ENCODE measurements at places on chromosomes 2 and 18.

GRCh38 chr2:44553456-44553855 lies 191.7 kb downstream of the CAMKMT start:
- peak; percentile 81 for DNase-seq

DNA sequence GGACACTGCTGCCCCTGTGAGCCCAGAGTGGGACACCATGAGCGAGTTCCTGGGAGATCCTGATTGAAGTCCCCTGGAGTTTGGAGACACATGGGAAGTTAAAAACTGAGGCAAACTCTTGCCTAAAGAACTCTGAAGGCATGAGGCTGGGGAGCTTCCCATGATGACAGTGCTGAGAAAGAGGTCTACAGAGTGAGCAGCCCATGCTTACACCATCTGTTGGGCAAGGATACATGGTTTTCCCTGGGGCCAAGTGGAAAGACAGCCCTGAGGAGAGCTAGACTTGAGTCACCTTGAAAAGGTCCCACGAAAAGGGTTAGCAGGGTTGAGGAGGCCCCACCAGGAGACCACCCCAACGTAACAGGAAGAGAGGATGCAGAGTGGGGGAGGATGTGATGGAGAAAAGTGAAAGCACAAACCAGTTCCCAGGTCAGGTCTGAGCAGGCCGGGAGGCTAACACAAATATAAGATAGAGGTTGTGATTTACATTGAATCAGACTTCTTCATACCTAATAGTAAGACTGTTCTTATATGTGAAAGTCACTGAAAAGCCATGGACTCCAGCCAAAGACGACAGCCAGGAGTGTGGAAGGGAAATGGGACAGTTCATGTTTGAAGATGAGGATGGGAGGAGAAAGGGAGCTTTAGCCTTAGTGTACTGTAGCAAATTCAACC lies 13.5 kb upstream of the FEZ2 start:
- DNase-seq: no peak

DNA sequence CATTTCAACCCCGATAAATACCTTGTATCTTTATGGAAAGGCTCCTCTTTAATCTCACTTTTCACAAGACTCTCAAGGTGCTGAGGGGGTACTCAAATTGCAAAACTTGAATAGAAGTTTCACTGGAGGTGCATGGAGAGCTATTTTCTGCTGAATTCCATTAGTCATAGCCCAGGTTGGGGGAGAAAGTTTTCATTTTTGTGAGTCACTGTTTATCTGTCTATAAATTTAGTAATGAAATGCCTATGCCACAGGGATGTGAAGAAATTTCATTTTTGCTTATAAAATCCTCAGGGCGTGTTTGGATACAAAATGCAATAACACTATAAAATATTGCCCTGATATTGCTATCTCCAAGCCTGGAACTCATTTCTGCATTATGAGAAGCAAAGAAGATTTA lies 346.3 kb downstream of the LRATD1 start:
- DNase-seq: no peak

DNA sequence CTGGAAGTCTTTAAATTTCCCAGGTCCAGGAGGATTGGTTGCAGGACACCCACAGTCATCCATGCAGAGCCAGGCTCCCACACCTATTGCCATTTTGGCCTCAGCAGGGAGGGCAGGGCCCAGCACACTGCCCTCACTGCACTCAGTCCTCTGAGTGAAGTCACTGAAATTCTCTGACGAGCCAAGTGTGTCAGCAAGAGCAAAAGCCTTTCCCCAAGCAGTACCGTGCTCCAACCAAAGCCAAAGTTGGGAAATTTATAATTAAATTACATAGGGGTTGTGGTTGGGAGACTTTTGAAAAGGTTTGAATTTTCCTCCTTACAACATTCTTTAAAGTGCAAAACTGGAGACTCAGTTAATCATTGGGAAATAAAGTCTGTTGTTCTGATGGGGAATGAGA lies 98.5 kb upstream of the CD226 start:
- peak; percentile 12 for DNase-seq

GRCh38 chr2:48272199-48272598 lies 257.8 kb upstream of the STON1 start:
- DNase-seq: no peak

DNA sequence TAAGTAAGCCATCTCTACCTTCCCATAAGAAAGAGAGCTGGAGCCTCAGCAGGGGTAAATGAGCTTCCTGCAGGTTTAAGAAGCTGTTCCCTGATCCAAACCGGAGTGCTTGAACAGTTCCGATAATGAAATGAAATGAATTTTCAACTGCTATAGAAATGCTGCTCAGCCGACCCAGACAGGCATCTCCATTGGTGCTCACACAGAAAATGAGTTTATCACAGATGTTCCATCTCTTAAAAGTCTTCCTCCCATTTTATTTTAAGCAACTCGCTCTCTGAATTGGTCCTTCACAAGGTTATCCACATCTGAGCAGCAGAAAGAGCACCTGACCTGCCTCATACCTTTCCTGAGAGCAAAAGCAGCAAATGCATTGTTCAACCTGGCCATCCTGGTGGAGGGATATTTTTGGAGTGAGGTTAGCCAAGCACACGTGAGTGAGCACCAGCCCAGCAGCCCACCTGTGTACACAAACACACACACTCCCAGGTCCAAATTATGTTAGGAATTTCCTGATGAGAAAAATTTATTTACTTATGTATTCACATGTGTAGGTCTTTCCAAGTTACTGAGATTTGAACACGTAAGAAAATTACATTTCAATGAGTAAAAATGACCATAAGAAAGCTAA lies 42.2 kb upstream of the CCDC68 start:
- no peak for DNase-seq

- no peak for DNase-seq
These were observed 523.3 kb downstream of the CMPK2 start for GRCh38 chr2:6342273-6342920.

- no peak for DNase-seq
These were observed 51.0 kb downstream of the LDLRAD4 start for GRCh38 chr18:13269521-13270011.

GRCh38 chr2:54114936-54115283 lies 505 bp upstream of the ACYP2 start:
- no peak for DNase-seq

DNA sequence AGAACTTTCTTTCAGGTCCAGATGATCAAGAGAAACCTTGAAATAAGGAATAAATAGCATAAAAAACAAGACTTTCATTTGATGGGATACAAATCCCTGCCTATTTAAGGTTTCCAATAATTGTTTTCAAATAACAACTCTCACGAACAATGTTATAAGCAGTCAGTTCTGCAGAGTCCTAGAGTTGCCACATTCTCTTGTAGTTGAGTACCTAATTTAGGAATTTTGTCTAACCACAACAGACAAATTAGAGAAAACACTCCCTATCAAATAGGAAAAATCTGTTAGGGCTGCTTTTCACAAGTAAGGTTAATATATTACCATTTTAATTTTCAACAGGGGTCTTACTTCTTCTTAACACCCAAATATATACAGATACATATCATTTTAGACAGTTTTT lies 130.1 kb upstream of the CDH20 start:
- DNase-seq: no peak

- DNase-seq: no peak
These were observed 67.1 kb downstream of the ITGB1BP1 start for GRCh38 chr2:9356261-9356660.

DNA sequence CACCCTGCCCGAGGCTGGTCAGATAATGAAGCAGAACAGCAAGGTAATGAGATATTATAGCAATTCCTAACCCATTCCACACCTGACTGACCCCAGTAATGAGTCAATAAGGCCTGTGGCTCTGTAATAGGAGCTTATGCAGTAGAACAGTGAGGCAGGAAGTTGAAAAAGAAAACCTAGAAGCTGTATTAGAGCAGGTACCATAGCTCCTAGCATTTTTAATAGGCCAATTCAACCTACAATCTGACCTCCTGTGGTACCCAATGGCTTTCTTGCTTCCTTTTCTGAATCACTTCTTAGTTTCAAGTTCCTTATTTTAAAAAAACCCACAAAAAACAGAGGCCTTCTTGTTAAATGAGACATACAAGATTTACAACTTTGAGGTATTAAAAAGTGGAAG lies 43.6 kb upstream of the MAP2 start:
- DNase-seq: no peak

DNA sequence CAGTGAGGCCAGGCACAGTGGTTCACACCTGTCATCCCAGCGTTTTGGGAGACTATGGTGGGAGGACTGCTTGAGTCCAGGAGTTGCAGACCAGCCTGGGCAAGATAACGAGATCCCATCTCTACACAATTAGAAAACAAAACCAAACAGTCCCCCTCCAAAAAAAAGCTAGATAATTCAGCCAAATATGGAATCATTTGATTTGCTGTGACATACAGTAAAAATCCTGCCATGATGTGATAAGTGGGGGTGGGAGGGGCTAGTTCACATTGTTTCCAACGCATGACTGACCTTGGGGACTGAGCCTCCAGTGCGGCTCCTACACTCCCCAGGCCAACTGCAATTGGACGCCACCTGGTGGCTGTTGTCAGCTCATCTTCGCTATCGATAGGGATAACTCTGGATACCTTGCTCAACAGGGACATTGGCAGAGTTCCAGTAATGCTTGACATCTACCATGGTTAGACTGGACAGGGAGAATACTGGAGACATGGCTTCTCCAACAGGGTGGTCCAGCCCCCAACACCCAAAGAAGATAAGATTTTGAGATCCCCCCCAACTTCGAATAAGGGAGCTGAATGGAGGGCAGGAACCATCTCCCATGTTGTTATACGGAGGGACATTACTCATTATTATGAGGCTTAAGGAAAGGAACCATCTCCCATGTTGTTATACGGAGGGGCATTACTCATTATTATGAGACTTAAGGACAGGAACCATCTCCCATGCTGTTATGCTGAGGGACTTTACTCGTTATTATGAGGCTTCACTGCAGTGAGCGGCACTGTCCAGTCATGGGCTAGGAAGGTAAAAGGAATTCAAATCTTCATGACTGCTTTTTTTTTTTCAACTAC lies 135.9 kb downstream of the TGIF1 start:
- peak; percentile 71 for DNase-seq

DNA sequence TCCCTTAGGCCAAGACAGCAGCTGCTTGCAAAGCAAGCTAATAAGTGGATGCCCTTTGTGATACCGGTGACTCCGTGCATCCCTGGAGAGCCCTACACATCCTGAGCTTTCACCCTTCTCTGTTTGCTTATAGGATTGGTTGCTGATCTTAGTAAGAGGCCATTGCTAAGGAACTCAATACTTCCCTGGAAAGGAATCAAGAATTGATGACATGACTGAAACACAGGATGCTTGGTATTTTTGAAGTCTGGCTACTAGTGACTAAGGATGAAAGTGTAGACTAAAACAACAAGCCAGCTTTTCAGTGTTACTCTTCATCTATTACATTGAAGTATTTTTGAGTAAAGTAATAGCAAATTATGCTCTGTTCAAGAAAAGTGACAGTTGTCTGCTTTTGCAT lies 123.0 kb upstream of the SERPINE2 start:
- DNase-seq: peak; percentile 83

DNA sequence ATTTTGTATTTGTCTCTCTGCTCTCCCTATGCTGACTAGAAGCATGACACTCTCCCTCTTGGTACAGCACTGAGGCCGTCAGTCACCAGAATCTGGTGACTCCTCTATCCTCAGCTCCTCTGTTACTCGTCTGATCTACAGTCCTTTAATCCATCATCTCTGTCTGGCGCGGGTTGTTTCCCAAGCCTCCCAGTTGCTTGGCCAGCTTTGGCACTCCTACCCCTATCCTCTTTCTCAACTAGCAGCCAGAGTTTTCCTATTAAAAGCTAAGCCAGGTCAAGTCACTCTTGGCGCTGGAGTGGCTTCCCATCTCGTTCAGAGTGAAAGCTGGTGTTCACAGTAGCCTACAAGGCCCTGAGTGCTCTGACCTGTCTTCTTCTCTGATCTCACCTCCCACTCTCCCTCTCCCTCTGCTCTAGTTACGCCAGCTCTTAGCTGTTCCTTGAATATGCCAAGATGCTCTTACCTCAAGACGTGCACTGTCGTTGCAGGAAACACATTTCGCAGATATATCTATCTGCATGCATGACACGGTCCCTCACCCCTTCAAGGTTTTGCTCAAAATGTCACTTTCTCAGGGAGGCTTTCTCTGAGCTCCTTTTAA lies 41.8 kb upstream of the PSME4 start:
- no peak for DNase-seq

DNA sequence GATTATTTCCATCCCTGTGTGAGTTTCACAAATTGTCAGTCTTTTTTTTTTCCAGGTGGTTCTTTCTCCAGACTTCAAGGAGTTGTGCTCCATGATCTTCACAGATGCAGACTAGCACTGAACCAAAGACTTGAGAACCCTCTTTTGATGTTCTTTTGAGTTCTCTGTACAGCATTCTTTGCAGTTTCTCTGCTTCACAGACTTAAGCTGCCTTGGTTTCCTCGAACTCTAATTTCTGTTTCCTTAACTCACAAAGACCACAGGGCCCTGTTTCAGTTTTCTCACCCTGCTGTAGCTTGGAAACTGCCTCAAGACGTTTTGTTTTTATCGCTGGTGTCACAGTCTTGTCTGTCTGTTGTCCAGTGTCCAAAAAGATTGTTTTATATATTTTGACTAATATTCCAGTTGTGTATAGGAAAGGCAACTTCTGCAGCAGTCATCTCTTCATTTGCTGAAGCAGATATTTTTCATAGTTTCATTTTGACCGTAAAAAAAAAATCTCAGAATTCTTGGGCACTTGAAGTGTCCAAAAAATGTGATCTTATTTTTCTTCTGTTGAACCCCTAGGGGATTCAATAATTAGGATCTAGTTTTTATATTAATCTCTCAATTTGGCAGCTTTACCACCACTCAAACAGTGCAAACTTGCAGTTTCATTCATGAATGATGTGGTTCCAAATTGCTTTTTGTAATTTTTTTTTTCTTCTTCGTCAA lies 97.0 kb upstream of the MC4R start:
- no peak for DNase-seq

GRCh38 chr2:202717598-202718310 lies 83.0 kb downstream of the FAM117B start:
- DNase-seq: no peak

DNA sequence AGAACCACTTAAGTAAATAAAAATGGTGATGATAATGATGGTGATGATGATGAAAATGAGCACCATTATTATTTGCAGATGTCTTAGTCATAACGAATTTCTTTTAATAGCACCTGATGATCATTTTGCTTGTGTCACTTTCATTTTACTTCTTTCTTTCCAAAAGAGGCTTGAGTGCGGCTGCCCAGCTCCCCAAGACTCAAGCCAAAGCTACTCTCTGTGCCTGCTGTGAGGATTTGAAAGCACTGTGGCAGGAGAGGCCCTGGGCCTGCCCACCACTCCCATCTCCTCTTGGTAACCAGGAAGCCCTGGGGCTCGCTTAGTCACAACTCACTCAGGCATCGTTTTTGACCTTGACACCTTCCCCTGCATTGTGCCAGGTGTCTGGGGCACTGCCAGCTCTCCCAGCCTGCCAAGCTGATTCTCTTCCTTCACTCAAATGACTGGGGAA lies 41.2 kb downstream of the RPL37A start:
- peak; percentile 28 for DNase-seq

GRCh38 chr2:151176661-151177060 lies 85.0 kb downstream of the RBM43 start:
- DNase-seq: no peak
